ENCODE measurements at places on chromosomes 13 and 19. TPM values are rescaled to one million over a fixed set of nuclear protein-coding genes. Genes with fewer than 3 reads are reported as not detected.

Gene CRB3
- 0.58 TPM for total RNA-seq

Gene NTN5
- 0.16 TPM for total RNA-seq

Gene CUL4A
- 81.5 TPM for total RNA-seq

Gene IL11
- total RNA-seq = not detected

Gene NLRP12
- total RNA-seq = not detected

Gene GET3
- 50.7 TPM for total RNA-seq

Gene ABCA7
- total RNA-seq = 14.6 TPM

- no peak overlapping the region for H3K27ac ChIP-seq
- no peaks in the 10 kb centered on the region for H3K36me3 ChIP-seq
- DNase-seq = no peak
- no peaks in the 10 kb centered on the region for H3K4me1 ChIP-seq
Observed at GRCh38 chr13:87094646-87095045, 576.5 kb upstream of the SLITRK5 start.

GRCh38 chr13:77781808-77782207, 84.3 kb downstream of the SLAIN1 start:
- H3K27me3 ChIP-seq = no peaks in the 10 kb centered on the region
- no peak for DNase-seq
- no peaks in the 10 kb centered on the region for H3K36me3 ChIP-seq
- peaks cover 13% of the 10 kb centered on the region for H3K4me1 ChIP-seq
- no peak overlapping the region for H3K27ac ChIP-seq

GRCh38 chr13:63107179-63107943, 1691.7 kb upstream of the PCDH20 start:
- no peaks in the 10 kb centered on the region for H3K4me1 ChIP-seq
- no peaks in the 10 kb centered on the region for H3K36me3 ChIP-seq
- no peak overlapping the region for H3K4me3 ChIP-seq
- no peak overlapping the region for H3K27ac ChIP-seq

- DNase-seq = no peak
- H3K4me3 ChIP-seq = no peak overlapping the region
- no peak overlapping the region for H3K27ac ChIP-seq
- H3K36me3 ChIP-seq = no peaks in the 10 kb centered on the region
- no peaks in the 10 kb centered on the region for H3K27me3 ChIP-seq
- no peaks in the 10 kb centered on the region for H3K4me1 ChIP-seq
Observed at GRCh38 chr13:111905609-111905945, 161.4 kb upstream of the SOX1 start.

DNA sequence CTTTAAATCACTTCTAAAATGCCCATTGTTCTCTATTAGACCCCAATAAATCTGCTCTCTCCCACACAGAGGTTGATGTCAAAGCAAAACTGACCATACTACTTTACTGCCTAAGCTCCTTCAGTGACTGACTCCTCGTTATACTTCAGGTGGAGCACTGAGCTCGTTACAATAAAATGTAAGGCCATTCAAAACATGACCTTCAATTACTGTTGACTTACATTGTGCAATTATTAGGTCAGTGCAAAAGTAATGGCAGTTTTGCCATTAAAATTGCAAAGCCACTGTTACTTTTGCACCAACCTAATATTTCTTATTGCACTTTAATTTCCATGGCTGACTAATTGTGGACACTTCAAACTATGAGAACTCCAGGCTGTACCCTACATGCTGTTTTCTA, 314.9 kb downstream of the MZT1 start:
- H3K36me3 ChIP-seq = no peaks in the 10 kb centered on the region
- H3K27ac ChIP-seq = no peak overlapping the region
- DNase-seq = no peak
- no peaks in the 10 kb centered on the region for H3K27me3 ChIP-seq

GRCh38 chr13:113749967-113750366, 9.1 kb upstream of the TMEM255B start:
- no peaks in the 10 kb centered on the region for H3K36me3 ChIP-seq
- H3K4me1 ChIP-seq = no peaks in the 10 kb centered on the region
- DNase-seq = no peak
- H3K27me3 ChIP-seq = no peaks in the 10 kb centered on the region

- H3K27ac ChIP-seq = no peak overlapping the region
- H3K27me3 ChIP-seq = no peaks in the 10 kb centered on the region
- no peak for DNase-seq
- H3K36me3 ChIP-seq = no peaks in the 10 kb centered on the region
- peaks cover 36% of the 10 kb centered on the region for H3K4me1 ChIP-seq
Observed at GRCh38 chr19:34265221-34265650, 10.9 kb downstream of the GARRE1 start.

GRCh38 chr13:36555151-36555986, 118.5 kb upstream of the SERTM1 start:
- H3K4me1 ChIP-seq = no peaks in the 10 kb centered on the region
- no peaks in the 10 kb centered on the region for H3K36me3 ChIP-seq
- no peak overlapping the region for H3K27ac ChIP-seq
- H3K27me3 ChIP-seq = no peaks in the 10 kb centered on the region
- no peak for DNase-seq
- no peak overlapping the region for H3K4me3 ChIP-seq

GRCh38 chr19:49210108-49210900, 52.7 kb downstream of the TRPM4 start:
- peak; percentile 64 for DNase-seq
- H3K4me1 ChIP-seq = peaks cover 15% of the 10 kb centered on the region

GRCh38 chr13:59471106-59471505, 692.6 kb downstream of the DIAPH3 start:
- no peak overlapping the region for H3K4me3 ChIP-seq
- H3K27me3 ChIP-seq = no peaks in the 10 kb centered on the region
- H3K27ac ChIP-seq = no peak overlapping the region
- H3K36me3 ChIP-seq = peaks cover 2% of the 10 kb centered on the region
- H3K4me1 ChIP-seq = no peaks in the 10 kb centered on the region

- H3K27me3 ChIP-seq = no peaks in the 10 kb centered on the region
- DNase-seq = no peak
- no peak overlapping the region for H3K27ac ChIP-seq
- H3K4me1 ChIP-seq = peaks cover 37% of the 10 kb centered on the region
- H3K36me3 ChIP-seq = no peaks in the 10 kb centered on the region
Observed at GRCh38 chr13:44271915-44272341, 101.7 kb upstream of the SERP2 start.

DNA sequence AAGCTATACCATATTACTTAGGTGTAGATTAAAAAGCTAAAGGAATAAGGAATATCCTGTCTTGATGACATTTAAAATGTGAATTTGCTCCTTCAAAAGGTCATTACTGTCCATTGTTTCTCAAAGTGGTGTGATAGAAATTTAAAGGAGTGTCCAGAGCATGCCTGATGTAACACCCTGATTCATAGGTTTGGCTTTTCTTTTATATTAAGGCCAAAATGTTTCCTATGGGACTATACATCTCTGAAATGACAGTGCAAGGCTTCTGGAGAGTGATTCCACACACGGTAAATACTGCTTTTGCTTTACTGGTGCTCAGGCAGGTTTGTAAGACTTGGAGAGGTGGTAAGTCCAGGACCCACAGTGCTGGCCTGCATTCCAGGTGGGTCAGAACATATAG, 289.9 kb downstream of the RFC3 start:
- H3K27ac ChIP-seq = no peak overlapping the region
- H3K36me3 ChIP-seq = no peaks in the 10 kb centered on the region
- no peak overlapping the region for H3K4me3 ChIP-seq
- no peak for DNase-seq
- H3K27me3 ChIP-seq = peaks cover 2% of the 10 kb centered on the region

DNA sequence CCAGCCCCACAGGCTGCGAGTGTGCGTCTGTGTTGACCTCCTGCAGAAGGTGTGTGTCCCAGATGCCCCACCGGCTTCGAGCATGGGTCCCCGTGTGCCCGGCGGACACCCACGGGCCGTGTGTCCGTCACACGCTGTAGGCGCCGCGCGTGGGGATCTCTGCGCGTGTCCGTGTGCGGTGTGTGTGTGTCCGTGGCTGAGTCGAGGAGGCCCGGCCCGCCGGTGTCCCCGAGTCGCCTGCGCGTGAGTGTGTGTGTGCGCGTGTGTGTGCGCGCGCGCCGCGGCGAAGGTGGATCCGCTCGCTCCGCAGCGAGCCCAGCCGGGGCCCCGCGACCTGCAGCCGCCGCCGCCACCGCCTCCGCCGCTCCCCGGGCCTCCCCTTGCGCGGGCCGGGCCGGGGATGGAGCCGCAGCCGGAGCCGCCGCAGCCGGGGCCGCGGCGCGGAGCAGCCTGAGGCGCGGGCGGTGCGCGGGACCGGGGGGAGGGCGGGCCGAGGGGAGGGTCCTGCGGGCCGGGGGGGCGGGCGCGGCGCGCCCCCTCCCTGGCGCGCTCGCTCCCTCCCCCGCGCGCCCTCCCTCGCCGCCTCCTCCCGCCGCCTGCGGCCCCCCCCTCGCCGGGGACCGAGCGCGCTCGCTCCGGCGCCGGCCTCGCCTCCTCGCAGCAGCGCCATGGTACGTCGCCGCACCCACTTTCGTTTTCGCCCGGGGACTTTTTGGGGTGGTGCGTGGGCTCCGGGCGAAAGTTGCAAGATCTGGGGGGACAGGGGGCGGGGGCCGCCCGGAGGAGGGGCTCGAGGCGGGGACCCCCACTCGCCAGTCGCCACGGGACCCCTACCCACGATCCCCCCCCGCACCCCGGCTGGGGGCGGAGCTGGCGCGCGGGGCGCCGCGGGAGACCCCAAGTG, 7.1 kb upstream of the NFIC start:
- DNase-seq = peak; percentile 65
- peak overlapping the region; percentile 80 for H3K27ac ChIP-seq
- H3K4me1 ChIP-seq = peaks cover 31% of the 10 kb centered on the region
- H3K36me3 ChIP-seq = no peaks in the 10 kb centered on the region

GRCh38 chr19:12936582-12936981, 1.8 kb upstream of the CALR start:
- peak overlapping the region; percentile 43 for H3K27ac ChIP-seq
- peaks cover 47% of the 10 kb centered on the region for H3K36me3 ChIP-seq
- H3K27me3 ChIP-seq = no peaks in the 10 kb centered on the region

GRCh38 chr19:1513499-1514294, 878 bp upstream of the ADAMTSL5 start:
- no peak overlapping the region for H3K4me3 ChIP-seq
- no peaks in the 10 kb centered on the region for H3K36me3 ChIP-seq
- no peak overlapping the region for H3K27ac ChIP-seq
- H3K4me1 ChIP-seq = peaks cover 9% of the 10 kb centered on the region
- peaks cover 9% of the 10 kb centered on the region for H3K27me3 ChIP-seq
- DNase-seq = peak; percentile 79

DNA sequence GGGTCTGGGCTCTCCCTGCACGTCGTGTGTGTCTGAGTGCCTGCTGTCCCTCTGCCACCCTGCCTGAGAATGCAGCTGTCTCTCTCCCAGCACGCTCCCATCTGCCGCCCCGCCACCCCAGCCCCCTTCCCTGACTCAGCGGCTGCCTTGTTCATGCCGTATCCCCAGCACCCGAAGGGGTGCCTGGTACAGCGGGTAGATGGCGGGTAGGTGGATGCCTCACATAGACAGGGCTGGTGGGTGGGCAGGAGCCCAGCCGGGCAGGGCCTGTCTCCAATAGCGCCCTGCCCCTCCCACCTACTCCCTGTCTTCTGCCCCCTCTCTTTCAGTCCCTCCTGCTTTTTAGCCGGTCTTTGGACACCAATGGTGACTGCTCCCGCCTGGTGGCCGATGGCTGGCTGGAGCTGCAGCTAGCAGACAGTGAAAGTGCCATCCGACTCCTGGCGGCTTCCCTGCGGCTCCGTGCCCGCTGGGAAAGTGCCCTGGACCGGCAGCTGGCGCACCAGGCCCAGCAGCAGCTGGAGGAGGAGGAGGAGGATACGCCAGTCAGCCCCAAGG, 30.3 kb downstream of the DHX34 start:
- peaks cover 25% of the 10 kb centered on the region for H3K36me3 ChIP-seq
- no peak overlapping the region for H3K27ac ChIP-seq
- H3K4me1 ChIP-seq = peaks cover 26% of the 10 kb centered on the region
- H3K27me3 ChIP-seq = no peaks in the 10 kb centered on the region
- DNase-seq = no peak

DNA sequence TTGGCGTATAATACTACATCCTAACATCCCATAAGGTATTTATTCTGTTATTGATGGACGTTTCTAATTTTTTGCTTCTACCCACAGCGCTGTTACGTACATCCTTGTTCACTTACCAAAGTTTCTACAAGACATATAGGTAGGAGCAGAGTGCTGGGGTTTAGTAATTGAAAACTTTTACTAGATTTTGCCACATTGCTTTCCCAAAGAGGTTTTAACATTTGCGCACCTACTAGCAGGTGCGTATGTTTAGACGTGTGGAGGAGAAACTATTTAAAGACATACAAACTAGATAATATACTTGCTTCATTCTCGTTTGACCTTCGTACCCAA, 559 bp upstream of the RPL21 start:
- peak overlapping the region; percentile 99 for H3K27ac ChIP-seq
- peaks cover 34% of the 10 kb centered on the region for H3K4me1 ChIP-seq
- H3K4me3 ChIP-seq = peak overlapping the region; percentile 96
- no peak for DNase-seq

DNA sequence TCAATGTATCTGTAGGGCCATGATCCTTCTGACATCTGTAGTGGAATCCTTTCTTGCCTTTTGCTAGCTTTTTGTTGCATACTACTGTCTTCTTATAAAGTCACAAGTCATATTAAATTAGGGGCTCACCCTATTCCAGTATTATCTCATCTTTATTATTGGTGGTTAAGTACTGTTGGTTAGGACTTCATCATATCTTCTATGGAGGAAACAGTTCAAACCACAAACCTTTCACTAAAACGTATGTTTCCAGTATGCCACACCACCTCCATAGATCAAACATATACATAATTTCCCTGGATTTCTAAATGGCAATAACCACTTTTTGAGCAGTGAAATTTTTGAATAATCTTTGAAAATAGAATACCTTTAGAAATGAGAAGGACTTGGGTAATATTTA, 62.8 kb upstream of the PCDH9 start:
- H3K36me3 ChIP-seq = no peaks in the 10 kb centered on the region
- H3K27ac ChIP-seq = no peak overlapping the region
- H3K4me1 ChIP-seq = no peaks in the 10 kb centered on the region
- DNase-seq = no peak
- H3K4me3 ChIP-seq = no peak overlapping the region

GRCh38 chr19:23378948-23379347, 16.3 kb downstream of the ZNF91 start:
- DNase-seq = no peak
- no peak overlapping the region for H3K4me3 ChIP-seq
- H3K36me3 ChIP-seq = peaks cover 86% of the 10 kb centered on the region

GRCh38 chr13:44652168-44652567, 76.0 kb upstream of the TSC22D1 start:
- peaks cover 21% of the 10 kb centered on the region for H3K4me1 ChIP-seq
- DNase-seq = no peak
- H3K27me3 ChIP-seq = peaks cover 12% of the 10 kb centered on the region
- no peaks in the 10 kb centered on the region for H3K36me3 ChIP-seq

GRCh38 chr13:97100821-97101220, 106.5 kb upstream of the OXGR1 start:
- peaks cover 6% of the 10 kb centered on the region for H3K27me3 ChIP-seq
- H3K36me3 ChIP-seq = no peaks in the 10 kb centered on the region

DNA sequence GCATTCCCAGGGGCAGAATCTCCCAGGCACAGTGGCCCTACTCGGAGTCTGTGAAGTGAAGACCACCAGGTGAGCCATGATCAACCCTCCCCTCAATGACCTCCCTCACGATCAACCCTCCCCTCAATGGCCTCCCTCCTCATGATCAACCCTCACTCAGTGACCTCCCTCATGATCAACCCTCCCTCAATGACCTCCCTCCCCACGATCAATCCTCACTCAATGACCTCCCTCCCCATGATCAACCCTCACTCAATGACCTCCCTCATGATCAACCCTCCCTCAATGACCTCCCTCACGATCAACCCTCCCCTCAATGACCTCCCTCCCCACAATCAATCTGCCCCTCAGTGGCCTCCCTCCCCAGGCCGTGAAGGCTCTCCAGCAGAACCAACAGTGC, 32.1 kb downstream of the SBNO2 start:
- H3K4me3 ChIP-seq = no peak overlapping the region
- peaks cover 23% of the 10 kb centered on the region for H3K36me3 ChIP-seq
- no peak for DNase-seq
- no peaks in the 10 kb centered on the region for H3K4me1 ChIP-seq
- H3K27ac ChIP-seq = no peak overlapping the region

- H3K4me1 ChIP-seq = peaks cover 20% of the 10 kb centered on the region
- no peak overlapping the region for H3K4me3 ChIP-seq
Observed at GRCh38 chr13:94557684-94558235, 38.2 kb downstream of the TGDS start.

Measured in activated CD8-positive, alpha-beta T cell treated with anti-CD3 and anti-CD28 coated beads for 36 hours (primary cell).